ENCODE measurements at places on chromosomes 16 and 17. TPM values are rescaled to one million over a fixed set of nuclear protein-coding genes. Genes with fewer than 3 reads are reported as not detected.

DNA sequence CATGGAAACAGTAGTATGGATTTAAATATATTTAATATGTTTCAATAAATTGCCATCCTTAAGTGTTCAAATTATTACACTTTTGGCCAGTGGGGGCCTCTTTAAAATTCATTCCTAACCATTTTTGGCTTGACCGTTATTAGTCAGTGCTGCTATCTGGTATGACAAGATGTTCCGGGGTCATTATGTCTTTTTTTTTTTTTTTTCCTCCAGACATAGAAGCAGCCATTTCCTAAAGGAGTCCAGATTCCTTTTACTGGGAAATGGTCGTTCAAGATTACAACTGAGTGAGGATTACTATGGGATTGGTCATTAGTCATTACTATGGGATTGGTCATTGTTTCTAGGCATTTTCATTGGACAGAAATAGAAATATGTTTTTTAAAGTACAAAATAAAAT is 53.4 kb downstream of the NF1 start:
- H3K4me1 ChIP-seq, result no peaks in the 10 kb centered on the region
- no peak for DNase-seq
- no peak overlapping the region for H3K4me3 ChIP-seq
- no peak overlapping the region for H3K27ac ChIP-seq

GRCh38 chr17:38912221-38912813 is 13.1 kb upstream of the LASP1NB start:
- H3K36me3 ChIP-seq, result peaks cover 19% of the 10 kb centered on the region
- no peaks in the 10 kb centered on the region for H3K27me3 ChIP-seq
- no peak overlapping the region for H3K4me3 ChIP-seq
- DNase-seq, result no peak
- peaks cover 19% of the 10 kb centered on the region for H3K4me1 ChIP-seq

GRCh38 chr16:6155271-6155670 is 1057.7 kb upstream of the EEF2KMT start:
- H3K4me3 ChIP-seq, result no peak overlapping the region
- no peak overlapping the region for H3K27ac ChIP-seq
- no peak for DNase-seq
- no peaks in the 10 kb centered on the region for H3K27me3 ChIP-seq

GRCh38 chr17:51435171-51435552 is 174.8 kb downstream of the UTP18 start:
- peaks cover 23% of the 10 kb centered on the region for H3K4me1 ChIP-seq
- no peak overlapping the region for H3K27ac ChIP-seq
- H3K36me3 ChIP-seq, result peaks cover 1% of the 10 kb centered on the region
- no peaks in the 10 kb centered on the region for H3K27me3 ChIP-seq
- no peak overlapping the region for H3K4me3 ChIP-seq
- no peak for DNase-seq

DNA sequence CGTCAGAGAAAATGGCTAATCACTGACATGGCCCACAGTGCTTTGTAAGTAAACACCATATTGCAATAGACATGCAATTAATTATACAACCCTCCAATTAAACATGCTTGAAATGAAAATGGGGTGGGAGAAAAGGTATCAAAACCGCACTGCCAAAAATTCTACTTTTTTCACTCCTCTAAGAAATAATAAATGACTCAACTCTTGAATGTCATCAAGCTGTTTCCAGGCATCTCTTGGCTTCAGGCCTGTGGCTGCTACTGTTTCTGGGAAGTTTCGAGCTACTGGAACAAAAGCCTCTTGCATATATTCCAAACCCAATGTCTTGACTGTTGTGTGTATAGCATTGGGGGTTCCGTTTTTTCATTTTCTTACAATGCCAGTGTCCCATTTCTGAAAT is 412.6 kb downstream of the RBFOX1 start:
- no peaks in the 10 kb centered on the region for H3K27me3 ChIP-seq
- no peaks in the 10 kb centered on the region for H3K4me1 ChIP-seq
- no peak for DNase-seq
- H3K36me3 ChIP-seq, result no peaks in the 10 kb centered on the region
- H3K4me3 ChIP-seq, result no peak overlapping the region

DNA sequence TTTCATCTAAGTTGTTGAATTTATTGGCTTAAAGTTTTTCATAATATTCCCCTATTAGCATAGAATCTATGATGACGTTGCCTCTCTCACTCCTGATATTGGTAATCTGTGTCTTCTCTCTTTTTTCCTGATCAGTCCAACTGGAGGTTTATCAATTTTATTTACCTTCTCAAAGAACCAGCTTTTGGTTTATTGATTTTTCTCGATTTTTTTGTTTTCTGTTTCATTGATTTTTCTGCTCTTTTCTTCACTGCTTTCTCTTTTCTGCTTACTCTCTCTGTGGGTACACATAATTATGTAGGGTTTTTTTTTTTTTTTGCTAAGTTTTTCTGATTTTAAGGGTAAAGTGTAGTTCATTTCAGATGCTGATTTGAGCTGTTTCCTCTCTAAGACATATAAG is 29.7 kb downstream of the MRTFB start:
- no peak for DNase-seq
- no peak overlapping the region for H3K27ac ChIP-seq
- H3K4me1 ChIP-seq, result peaks cover 28% of the 10 kb centered on the region
- no peak overlapping the region for H3K4me3 ChIP-seq

DNA sequence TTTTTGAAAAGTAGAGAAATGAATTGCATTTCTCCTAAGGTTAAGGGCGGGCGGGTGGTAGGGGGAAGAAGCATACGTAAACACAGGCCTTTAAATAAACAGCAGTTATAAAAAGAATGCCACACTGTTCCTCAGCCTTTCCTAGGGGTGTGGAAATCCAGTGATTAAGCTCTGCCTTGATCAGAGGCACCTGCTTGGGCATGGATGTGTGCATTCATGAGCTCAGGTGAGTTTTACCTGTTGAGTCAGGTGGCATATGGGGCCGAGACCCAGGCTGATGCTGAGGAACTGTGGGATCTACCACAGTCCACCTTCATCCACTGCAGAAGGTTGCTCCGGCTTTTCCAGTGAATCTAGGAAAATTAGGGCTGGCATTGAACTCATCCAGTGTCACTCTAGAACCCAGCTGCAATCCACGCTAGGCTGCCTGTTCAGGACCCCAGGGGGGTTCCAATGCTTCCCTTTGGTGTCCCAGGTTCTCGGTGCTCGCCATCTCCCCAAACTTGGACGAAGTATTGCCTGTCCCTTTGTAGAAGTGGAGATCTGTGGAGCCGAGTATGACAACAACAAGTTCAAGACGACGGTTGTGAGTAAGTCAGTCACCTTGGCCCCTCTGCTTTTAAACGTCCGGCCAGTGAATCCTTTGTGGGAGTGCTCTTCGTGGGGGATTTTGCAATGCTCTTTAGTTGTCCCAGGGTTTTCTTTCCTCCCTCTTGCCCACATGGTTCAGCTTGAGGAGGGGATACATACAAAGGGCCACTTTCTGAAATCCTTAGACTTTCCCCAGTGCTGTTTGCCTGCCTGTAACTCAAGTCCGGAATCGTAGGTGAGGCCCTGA is 72.7 kb downstream of the SDR42E1 start:
- H3K27ac ChIP-seq, result no peak overlapping the region
- H3K27me3 ChIP-seq, result no peaks in the 10 kb centered on the region
- no peak for DNase-seq
- H3K4me3 ChIP-seq, result no peak overlapping the region

DNA sequence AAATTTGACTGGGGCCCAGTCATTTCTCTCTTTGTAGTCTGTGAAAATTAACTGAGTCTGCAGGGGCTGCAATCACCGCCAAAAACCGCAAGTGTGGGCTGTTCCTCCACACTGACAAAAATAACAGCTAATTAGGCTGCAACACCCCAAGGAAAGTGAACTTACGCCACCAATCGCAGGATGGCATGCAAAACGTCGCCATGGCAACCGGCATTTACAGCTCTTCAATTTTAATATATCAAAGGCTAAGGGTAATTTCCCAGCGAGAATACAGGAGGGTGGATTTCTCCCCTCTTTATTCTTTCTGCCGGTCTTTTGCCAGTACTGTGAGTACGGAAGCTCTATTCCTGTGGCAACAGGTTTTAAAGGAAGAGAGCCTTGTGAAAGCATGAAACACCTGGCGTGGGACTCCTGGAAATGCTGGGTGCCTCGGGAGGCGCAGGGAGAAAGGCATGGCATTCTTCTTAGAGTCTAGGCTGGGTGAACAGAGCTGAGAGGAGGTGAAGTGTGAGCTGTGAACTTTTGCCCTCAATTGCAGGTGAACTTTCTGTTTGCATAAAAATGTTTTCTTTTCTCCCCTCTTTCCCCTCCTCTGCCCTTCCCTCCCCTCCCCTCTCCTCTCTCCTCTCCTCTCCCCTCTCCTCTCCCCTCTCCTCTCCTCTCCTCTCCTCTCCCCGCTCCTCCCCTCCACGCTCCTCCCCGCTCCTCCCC is 399.7 kb downstream of the XYLT1 start:
- H3K36me3 ChIP-seq, result no peaks in the 10 kb centered on the region
- peak overlapping the region; percentile 78 for H3K4me3 ChIP-seq
- H3K27ac ChIP-seq, result peak overlapping the region; percentile 96
- peak; percentile 84 for DNase-seq
- H3K27me3 ChIP-seq, result no peaks in the 10 kb centered on the region

GRCh38 chr17:59874376-59874775 is 18.4 kb downstream of the TUBD1 start:
- H3K27ac ChIP-seq, result no peak overlapping the region
- H3K4me3 ChIP-seq, result no peak overlapping the region
- DNase-seq, result no peak
- no peaks in the 10 kb centered on the region for H3K27me3 ChIP-seq
- H3K36me3 ChIP-seq, result peaks cover 6% of the 10 kb centered on the region

GRCh38 chr17:7403727-7403976 is 245 bp downstream of the TMEM256 start:
- peaks cover 16% of the 10 kb centered on the region for H3K4me1 ChIP-seq
- H3K27me3 ChIP-seq, result no peaks in the 10 kb centered on the region
- H3K27ac ChIP-seq, result peak overlapping the region; percentile 82
- DNase-seq, result no peak

GRCh38 chr17:82698974-82699442 is 510 bp upstream of the RAB40B start:
- H3K4me3 ChIP-seq, result peak overlapping the region; percentile 69
- DNase-seq, result no peak
- no peak overlapping the region for H3K27ac ChIP-seq
- H3K36me3 ChIP-seq, result peaks cover 7% of the 10 kb centered on the region

GRCh38 chr17:71919186-71919585 is 201.6 kb upstream of the SOX9 start:
- H3K36me3 ChIP-seq, result no peaks in the 10 kb centered on the region
- no peak overlapping the region for H3K27ac ChIP-seq
- no peak overlapping the region for H3K4me3 ChIP-seq
- no peak for DNase-seq
- H3K27me3 ChIP-seq, result no peaks in the 10 kb centered on the region
- no peaks in the 10 kb centered on the region for H3K4me1 ChIP-seq

DNA sequence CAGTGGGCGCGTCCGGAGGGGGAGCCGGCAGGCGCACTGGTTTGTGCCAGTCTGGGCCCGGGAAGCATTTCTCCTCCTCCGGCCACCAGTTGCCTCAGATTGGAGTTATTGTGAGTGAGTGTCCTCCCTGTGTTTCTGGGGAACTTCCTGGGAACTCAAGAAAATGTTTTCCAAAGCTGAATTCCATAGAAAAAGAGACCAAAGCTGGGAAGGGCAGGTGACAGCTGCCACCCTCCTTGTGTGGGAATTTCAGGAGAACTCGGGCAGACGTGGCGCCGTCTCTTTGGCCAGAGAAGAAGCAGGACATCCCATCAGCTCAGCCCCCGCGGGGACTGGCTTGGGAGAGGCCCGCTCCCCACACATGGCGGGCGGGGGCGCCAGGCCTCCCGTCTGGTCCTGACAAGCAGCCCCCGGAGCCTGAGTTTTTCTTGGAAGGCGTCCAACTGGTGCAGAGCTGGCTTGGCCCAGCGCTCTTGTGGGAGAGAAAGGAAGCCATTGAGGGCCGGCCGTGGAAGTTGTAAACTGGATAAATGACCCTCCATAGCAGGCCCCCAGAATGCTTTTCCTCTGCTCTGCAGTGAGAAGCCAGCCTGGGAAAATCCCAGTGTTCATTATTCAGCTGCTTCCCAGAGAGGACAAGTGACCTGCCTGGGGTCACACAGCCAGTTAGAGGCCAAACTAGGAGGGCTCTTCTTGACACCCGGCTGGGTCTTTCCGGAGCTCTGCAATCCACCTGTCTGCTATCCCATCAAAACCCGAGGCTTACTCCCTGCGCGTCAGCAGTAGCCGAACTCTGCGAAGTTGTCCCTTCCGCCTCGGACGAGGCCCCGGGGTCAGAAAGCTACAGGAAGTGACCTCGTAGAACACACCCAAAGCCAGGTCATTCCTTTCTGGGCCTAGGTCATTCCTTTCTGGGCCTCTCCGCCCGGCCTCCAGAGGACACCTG is 39.2 kb upstream of the GSE1 start:
- no peak for DNase-seq
- H3K4me1 ChIP-seq, result peaks cover 58% of the 10 kb centered on the region
- H3K27ac ChIP-seq, result no peak overlapping the region
- H3K27me3 ChIP-seq, result no peaks in the 10 kb centered on the region

DNA sequence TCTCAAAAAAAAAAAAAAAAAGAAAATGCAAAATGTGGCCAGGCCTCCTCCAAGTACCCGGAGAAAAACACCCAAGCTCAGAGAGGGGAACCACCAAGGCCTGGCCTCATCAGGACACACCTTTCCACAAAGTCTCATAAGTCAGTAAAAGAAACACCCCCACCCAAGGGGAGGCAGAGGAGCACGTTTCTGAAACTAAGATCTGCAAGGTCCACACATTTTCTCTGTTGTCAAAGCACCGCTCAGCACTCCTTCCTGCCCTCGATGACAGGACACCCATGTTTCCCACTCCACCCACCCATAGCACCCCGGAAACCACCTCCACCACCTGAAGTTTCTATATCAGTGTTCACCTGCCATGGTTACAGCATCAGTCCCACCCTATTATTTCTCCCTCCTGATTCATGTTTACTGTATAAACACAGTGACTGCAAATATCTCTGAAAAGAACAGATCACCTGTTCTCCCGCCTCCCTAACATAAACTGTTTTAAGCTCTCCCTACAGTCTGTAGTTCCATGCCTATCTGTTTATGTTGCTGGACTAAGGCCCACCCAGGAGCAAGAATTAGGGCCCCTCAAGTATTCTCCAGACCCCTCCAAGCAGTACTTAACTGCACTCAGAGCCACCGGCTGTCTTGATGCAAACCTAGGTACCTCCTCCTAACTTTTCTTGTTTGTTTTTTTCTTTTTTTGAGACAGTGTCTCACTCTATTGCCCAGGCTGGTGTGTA is 2.0 kb downstream of the CORO7 start:
- H3K36me3 ChIP-seq, result peaks cover 13% of the 10 kb centered on the region
- H3K27me3 ChIP-seq, result no peaks in the 10 kb centered on the region
- peak overlapping the region; percentile 95 for H3K27ac ChIP-seq

IRX3 gene
- total RNA-seq, result not detected

GCGR gene
- not detected for total RNA-seq

KCNG4 gene
- not detected for total RNA-seq

APOBR gene
- 5.5 TPM for total RNA-seq

CBX8 gene
- 4.1 TPM for total RNA-seq

TP53TG3B gene
- total RNA-seq, result not detected

SLC38A8 gene
- not detected for total RNA-seq

PPL gene
- not detected for total RNA-seq

MYL4 gene
- total RNA-seq, result not detected

RNF43 gene
- 0.41 TPM for total RNA-seq

C16orf74 gene
- total RNA-seq, result 1.5 TPM

TLCD3A gene
- 26.7 TPM for total RNA-seq

Measured in activated naive CD8-positive, alpha-beta T cell treated with anti-CD3 and anti-CD28 coated beads for 36 hours (primary cell).